ENCODE measurements at places on chromosomes 3 and 15. TPM values are rescaled to one million over a fixed set of nuclear protein-coding genes. Genes with fewer than 3 reads are reported as not detected.

The TRIM42 gene
- total RNA-seq, result not detected

The ZNF662 gene
- 1.0 TPM for total RNA-seq

The MYO5C gene
- total RNA-seq, result 13.0 TPM

The CRYGS gene
- 0.89 TPM for total RNA-seq

The SKOR1 gene
- under 0.01 TPM for total RNA-seq

The ESYT3 gene
- total RNA-seq, result not detected

The P3H2 gene
- 13.7 TPM for total RNA-seq

All from dermis microvascular lymphatic vessel endothelial cell (primary cell).